ENCODE measurements at places on chromosomes 7 and 10.

DNA sequence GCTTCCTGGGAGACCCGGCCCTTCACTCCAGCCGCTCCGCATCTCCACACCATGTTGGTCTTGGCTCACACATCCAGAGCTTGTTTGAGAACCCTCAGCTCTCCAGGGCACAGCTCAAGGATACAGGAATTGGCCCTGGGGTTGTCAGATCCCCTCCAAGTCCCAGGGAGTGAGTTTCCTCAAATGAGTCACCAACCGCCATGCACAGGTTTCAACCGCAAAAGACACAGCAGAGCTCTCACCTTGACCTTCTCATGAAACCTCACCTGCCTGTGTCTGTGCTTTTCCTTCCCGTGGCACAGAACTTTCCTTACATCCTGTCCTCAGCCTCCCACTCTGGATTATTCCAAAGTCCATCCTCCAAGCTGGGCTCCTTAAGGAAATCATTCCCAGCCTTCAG lies 20.6 kb downstream of the AZGP1 start:
- no peak for DNase-seq

GRCh38 chr10:74913377-74913979 lies 87.1 kb downstream of the KAT6B start:
- DNase-seq: no peak

DNA sequence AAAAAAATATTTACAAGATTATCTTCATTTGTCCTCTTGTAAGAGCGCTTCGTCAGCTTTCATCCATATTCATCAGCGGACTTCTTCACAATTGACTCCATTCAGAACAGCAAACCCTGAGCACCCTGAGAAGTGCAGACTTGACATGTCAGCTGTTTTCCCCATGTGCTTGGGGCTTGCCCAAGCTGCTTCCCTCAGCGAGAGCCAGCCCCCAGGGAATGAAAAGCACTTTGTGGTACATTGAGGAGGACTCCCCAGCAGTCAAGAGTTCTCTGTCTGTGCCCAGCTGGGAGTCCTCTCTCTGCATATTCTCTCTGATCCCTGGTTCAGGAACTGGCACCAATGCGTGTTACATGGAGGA lies 22.7 kb downstream of the HKDC1 start:
- no peak for DNase-seq

DNA sequence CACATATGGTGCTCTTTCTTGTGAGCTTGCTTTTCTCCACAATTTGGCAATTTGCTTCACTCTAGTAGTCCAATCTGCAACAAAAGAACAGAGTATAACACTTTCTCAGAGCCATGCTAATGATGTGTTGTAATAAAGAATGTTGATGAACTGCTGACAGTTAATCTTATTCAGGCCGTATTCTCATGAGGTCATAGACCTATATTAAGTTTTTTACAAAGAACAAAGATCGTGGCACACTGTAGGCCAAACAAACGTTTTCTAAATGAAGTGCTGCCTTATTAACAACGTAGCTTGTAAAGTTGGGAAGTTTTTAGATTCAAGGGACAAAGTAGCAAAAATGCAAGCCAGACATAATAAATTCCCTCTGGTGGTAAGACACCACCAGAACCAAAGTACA lies 160.1 kb downstream of the GALNT11 start:
- no peak for DNase-seq

GRCh38 chr7:2012981-2013380 lies 219.8 kb downstream of the MAD1L1 start:
- no peak for DNase-seq

- no peak for DNase-seq
Measured at GRCh38 chr7:89772276-89772675, 382.0 kb upstream of the STEAP1 start.

- DNase-seq: no peak
Measured at GRCh38 chr10:96488161-96488935, 25.4 kb downstream of the TLL2 start.

DNA sequence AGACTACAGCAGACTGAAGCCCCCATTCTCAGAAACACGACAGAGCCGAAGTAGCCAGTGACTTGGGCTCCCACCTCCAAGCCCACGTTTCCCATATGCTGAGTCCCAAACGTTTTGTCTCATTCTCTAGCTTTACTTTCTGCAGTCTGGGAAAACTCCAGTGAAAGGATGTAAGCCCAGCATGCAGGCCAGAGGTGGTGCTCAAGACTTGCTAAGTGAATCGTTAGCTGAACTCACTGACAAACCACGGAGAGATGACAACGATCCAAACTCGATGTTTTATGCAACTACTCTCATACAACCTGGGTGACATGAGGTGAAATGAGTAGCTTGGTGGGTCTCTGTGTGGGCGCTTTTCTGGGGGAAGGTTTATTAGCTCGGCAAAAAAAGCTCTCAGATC lies 731.8 kb downstream of the SUGCT start:
- no peak for DNase-seq

GRCh38 chr10:329361-330099 lies 194.3 kb downstream of the ZMYND11 start:
- DNase-seq: no peak

- no peak for DNase-seq
Measured at GRCh38 chr10:4067531-4067930, 282.5 kb upstream of the KLF6 start.

GRCh38 chr7:158285383-158285770 lies 302.2 kb downstream of the PTPRN2 start:
- DNase-seq: no peak

GRCh38 chr10:62512732-62513475 lies 138.7 kb downstream of the ZNF365 start:
- no peak for DNase-seq

DNA sequence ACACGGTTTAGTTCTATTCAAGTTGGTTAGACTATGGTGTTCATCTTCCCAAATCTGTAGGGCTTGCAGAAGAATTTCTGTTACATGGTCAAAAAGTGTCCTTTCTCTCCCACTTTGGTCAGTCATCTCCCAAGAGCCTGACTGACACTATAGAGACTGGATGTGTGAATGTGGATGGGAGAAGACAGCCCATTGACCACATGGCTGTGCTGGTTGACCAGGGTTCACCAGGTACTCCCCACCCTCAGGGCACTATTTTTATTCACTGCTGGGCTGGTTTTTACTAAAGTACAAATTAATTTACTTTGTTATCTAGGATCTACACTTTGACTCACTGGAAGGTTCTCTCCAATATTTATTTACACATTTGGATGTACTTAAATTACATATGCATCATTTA lies 2.3 kb downstream of the ZNF804B start:
- DNase-seq: no peak

GRCh38 chr10:122503012-122503411 lies 41.7 kb downstream of the HTRA1 start:
- DNase-seq: no peak

GRCh38 chr10:11864727-11865126 lies 41.6 kb downstream of the PROSER2 start:
- no peak for DNase-seq

DNA sequence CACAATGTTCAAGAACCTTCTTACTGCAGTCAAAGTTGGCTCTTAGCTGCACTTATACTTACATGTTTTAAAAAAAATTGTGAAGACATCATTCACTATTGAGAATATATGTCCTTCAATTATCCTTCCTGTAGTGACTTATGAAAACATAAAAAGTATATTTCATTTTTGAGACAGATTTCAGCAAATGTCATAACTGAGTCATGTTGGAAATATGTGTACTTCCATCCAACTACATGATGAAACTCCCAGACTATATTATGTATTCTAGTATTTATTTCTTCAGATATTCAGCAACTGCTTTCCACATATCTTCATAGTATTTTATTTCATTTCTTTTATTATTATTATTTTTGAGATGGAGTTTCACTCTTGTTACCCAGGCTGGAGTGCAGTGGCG lies 160.2 kb downstream of the ARHGAP12 start:
- DNase-seq: no peak

DNA sequence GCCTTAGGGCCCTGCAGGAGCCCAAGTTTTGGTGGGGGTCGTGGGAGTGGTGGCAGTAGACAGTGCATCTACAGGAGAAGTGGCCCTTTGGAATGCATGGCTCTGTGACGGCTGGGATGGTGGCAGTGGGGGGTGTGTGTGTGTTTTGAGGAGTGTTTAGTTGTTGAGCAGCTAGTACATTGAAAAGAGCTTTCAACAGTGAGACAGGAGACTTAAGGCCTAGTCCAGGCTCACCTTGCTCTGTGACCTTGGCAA lies 27.1 kb downstream of the ZNF775 start:
- no peak for DNase-seq

DNA sequence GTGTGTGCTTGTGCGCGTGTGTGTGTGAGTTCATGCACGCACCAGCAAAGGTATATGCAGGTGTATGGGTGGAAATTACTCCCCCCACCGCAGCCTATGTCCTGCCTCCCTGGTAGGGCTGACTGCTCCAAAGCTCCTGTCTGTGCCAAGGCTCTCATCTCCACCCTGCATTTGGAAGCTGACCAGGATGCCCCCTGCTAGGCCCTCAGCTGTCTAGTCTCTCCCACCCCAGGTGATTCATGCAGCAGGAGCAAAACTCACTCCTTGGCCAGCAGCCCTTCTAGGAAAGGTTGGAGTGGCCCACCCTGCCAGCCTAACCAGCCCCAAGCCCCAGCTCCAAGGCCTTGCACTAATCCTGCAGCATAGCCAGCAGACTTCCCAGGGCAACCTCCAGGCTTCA lies 148.4 kb downstream of the GRID1 start:
- no peak for DNase-seq

DNA sequence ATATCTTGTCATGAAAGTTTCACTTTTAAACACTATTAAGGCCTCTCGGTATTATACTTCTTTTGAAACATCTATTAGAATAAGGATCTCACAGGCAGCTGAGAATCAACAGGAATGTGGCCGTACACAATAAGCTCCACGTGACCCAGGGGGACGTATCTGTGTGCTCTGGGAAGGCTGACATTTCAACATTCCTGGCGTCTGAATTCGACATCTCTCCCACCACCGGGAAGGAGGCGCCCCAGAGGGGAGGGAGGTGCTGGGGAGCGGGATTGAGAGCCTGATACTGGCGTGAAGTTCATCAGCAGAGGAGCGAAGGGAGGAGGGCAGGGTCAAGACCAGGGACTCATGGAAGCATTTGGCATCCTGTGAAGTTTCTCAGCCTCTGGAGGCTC lies 401.3 kb downstream of the DNAJB6 start:
- DNase-seq: no peak

GRCh38 chr10:97898429-97898828 lies 48.8 kb downstream of the GOLGA7B start:
- DNase-seq: no peak

GRCh38 chr7:17660116-17660515 lies 280.2 kb downstream of the SNX13 start:
- no peak for DNase-seq

GRCh38 chr10:12784646-12785045 lies 216.9 kb downstream of the CCDC3 start:
- DNase-seq: no peak

GRCh38 chr7:84073186-84073875 lies 121.3 kb downstream of the SEMA3A start:
- DNase-seq: no peak

DNA sequence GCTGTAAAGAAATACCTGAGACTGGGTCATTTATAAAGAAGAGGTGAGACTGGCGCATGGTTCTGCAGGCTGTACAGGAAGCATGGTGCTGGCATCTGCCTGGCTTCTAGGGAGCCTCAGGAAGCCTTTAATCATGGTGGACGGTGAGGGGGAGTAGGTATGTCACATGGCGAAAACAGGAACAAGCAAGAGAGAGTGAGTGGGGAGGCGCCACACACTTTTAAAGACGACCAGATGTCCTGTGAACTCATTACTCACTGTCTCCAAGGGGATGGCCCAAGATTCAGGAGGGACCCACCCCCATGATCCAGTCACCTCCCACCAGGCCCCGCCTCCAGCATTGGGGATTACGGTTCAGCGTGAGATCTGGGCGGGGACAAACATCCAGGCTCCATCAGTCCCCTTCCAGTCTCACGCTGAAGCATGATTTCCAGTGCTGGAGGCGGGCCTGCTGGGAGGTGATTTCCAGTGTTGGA lies 3.2 kb downstream of the ZNF316 start:
- DNase-seq: no peak

DNA sequence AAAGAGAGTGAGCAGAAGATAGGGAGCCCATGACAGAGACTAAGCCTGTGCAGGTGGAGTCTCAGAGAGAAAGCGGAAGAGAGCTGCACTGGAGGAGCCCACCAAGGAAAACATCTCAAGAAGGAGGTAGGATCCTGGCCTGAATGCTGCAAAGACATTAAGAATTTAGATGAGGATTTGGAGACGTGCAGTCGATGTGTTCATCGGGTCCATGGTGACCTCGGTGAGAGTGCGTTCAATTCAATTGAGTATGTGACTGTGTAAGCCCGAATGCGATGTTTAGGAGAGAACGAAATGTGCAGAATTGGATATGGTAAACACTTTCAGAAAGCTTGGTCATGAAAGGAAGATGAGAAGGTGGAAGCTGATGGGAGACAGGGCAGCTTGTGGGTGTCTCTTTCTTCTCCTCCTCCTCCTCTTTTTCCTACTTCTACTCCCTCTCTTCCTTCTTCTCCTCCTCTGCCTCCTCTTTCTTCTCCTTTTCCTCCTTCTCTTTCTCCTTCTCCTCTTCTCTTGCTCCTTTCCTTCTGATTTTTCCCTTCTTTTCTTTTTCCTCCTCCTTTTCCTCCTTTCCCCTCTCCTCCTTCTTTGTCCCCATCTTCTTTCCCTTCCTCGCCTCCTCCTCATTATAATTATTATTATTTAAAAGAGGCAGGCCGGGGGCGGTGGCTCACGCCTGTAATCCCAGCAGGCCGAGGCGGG lies 276.0 kb downstream of the RPS24 start:
- DNase-seq: no peak

DNA sequence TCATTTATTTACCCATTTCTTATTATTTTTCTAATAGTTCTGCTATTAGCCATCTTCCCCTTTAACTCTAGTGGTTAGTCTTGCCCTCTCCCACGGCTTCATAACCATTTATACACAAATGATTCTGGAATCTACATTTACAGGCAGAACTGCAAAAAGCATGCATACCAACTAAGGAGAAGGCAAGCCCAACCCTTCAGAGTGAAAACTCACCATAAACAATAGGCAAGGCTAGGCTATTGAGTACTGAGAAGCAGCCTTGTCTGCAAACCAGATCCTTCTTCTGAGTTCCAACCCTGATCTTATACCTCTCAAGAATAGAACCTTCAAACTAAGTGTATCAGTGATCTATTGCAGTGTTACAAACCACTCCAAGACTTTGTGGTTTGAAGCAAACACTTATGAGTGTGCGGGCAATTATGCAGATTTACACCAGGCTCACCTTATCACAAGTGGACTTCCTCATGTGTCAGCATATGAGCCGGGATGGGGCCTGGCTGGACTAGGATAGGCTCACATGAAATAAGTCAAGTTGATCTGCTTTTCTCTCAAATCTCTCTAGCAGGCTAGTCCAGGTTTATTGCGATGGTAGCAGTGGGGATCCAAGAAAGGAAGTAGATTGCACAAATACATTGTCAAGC lies 896.9 kb upstream of the PHF14 start:
- no peak for DNase-seq
